ENCODE measurements at places on chromosomes 4 and X.

- DNase-seq = no peak
These were observed 37.3 kb downstream of the WDR1 start for GRCh38 chr4:10079256-10079655.

- DNase-seq = no peak
These were observed 540.8 kb downstream of the ADGRL3 start for GRCh38 chr4:61740886-61741285.

GRCh38 chrX:73401591-73402266, 45.1 kb upstream of the CDX4 start:
- DNase-seq = no peak

DNA sequence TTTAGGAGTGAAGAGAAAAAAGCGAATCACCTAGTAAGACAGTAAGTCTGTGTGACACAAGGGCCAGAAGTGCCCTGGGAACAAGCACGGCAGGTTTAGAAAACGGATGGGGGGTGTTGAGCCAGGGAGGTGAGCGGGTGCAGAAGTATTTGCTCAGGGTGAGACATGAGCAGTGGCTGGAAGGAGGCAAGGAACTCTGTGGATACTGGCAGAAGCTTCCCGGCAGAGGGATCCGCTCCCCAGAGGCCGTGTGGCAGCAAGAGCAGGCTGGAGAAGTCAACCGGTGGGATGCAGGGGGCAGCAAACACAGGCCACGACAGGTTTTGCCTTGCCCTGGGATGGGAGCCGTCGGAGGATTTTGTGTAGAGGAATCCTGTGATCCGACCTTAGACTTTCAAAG, 2.3 kb upstream of the UVSSA start:
- no peak for DNase-seq

GRCh38 chrX:40468033-40468846, 112.5 kb upstream of the ATP6AP2 start:
- peak; percentile 47 for DNase-seq

DNA sequence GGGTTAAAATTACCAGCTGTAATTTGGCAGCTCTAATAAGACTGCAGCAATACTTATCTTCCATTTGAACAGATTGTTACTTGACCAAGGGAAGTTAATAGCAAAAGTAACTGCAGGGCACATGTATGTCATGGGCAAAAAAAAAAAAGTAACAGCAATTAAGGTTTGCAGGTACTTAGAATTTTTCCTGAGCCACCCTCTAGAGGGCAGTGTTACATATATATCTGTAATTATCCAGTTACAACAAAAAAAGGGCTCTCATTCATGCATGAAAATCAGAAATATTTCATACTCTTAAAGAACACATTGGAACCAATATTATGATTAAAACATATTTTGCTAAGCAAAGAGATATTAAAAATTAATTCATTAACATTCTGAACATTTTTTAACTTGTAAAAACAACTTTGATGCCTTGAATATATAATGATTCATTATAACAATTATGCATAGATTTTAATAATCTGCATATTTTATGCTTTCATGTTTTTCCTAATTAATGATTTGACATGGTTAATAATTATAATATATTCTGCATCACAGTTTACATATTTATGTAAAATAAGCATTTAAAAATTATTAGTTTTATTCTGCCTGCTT, 25.1 kb downstream of the XIAP start:
- DNase-seq = no peak

- no peak for DNase-seq
These were observed 252.3 kb downstream of the ARHGAP10 start for GRCh38 chr4:147984065-147984777.

DNA sequence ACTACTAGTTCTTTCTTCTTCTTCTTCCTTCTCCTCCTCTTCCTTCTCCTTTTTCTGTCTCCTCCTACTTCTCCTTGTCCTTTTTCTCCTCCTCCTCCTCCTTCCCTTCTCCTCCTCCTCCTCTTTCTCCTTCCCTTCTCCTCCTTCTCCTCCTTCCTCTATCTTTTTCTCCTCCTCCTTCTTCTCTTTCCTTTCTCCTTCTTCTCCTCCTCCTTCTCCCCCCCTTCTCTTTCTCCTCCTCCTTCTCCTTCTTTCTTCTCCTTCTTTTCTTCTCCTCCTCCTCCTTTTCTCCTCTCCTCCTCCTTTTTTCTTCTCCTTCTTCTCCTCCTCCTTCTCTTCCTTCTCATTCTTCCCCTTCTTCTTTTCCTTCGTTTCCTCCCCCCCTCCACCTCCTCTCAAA, 21.8 kb upstream of the NAP1L5 start:
- no peak for DNase-seq

DNA sequence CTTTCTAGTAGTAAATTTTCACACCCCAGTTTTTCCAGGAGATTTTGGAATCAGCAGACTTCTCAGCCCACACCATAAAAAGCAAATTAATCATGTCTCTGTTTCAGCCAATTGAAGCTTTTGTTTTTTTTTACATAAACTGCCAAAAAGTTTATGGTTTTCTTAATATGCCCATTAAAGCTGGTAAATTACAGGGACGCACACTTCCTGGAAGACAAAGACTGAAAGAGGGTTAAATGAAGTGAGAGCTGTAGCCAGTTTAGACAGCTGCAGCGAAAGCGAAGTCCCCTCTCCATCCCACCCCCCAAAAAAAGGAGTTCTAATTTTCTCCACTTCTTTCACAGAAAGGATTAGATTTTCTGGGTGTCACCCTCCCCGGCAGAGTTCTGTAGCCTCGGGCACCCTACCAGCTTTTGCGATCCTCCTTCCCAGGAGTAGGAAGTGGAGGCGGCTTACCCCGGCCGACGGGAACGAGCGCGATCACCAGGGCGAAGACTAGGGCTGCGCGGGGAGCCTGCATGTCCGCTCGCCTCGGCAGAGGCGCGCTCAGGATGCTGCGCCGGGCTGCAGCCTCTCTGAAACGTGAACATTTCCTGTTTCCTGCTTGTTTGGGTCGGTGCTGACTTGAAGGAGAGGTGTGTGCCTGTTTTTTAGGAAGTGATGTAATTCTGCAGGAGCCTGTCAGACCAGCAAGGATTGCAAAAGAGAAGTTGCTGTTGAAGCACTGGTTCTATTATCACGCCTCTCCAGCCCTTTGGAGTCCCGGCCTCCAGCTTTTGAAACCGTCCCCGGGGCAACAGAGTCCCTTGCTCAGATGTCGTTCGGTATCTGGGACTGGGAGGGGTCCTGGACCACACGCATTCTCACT, at the start of gene TMEM154:
TSS of gene TMEM154 (minus strand) at position 584 of the 868 bp plus-strand sequence. CDS start at position 520, 64 bp downstream.
- no peak for DNase-seq

- DNase-seq = no peak
These were observed 281.4 kb downstream of the LDB2 start for GRCh38 chr4:16617011-16617410.

DNA sequence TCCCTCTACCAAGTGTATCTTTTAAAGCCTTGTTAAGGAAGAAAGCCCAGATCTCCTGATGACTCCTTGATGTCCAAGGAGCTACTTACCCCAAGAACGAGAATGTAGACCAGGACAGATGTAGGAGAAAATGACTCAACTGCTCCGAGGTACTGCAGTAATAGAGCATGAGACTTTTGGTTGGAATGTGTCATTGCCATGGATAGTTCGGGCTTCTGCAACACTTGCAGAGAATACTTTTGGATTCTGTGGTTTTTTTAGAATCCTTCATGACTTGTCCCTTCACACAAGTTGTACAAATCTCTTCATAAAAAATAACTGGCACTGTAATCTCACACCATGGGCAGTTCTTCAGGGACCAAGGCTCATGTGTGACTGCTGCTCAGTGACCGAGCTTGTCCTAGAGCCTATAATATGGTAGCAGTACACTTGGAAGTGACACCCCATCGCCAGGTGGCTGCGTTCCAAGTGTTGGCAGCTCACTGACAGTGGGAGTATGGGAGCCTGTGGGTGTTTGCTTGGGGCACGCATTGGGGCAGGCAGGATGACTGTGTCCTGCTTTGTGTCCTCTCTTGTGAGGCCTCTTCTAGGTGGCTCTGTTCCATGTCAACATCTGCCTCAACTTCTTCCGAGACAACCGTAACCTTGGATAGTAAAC, 87.9 kb upstream of the WDR1 start:
- no peak for DNase-seq

- DNase-seq = no peak
These were observed 26.2 kb downstream of the LIN54 start for GRCh38 chr4:82984459-82984858.

- DNase-seq = no peak
These were observed 76.7 kb downstream of the SCD5 start for GRCh38 chr4:82721819-82722423.

DNA sequence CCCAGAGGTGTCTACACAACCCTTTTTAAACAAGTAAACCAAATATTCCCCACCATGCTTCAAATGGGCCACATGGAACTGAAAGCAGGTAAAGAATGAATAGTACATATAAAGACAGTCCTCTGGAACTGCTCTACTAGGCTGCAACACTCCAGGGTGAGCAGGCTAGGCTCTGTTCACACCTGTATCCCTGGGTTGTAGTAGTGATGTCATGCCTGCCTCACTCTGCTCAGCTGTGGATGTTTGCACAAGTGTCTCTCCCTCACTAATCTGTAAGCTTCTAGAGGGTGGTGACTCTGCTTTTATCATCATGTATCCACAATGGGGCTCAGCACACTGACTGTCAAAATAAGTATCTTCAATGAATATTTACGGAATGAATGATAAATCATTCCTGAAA, 20.4 kb downstream of the LEF1 start:
- no peak for DNase-seq

- no peak for DNase-seq
These were observed 20.4 kb upstream of the BRS3 start for GRCh38 chrX:136467303-136467702.

DNA sequence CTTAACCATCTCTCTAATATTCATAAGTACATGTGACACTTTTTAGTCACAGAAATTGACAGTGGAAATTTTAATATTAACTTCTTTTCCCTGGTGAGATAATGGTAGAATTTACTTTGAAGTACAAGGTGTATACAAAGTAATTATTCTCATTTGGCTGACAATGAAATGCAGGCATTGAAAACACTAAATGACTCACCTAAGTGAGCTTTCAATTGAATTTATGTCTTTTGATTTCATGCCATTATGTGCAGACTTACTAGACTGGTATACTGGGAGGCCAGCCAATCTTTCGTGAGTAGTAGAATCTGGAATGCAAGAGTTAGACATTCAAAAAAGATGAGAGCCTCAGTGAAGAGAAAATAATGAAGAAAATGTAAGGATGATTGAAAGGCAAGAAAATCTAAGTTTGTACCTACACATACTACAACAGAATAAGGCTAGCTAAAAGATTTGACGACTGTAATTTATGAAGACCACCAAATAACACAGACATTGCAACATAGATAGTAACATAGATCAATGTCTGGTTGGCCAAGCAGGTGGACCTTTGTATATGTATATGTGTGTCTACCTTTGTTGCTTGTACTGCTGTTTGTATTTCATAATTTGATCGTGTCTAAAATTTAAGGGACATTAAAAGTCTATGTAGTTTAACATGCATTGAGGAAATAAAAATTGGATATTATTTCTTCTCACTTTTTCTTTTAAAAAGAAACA, 459.7 kb downstream of the IL15 start:
- no peak for DNase-seq

- no peak for DNase-seq
These were observed 1.8 kb downstream of the TAB3 start for GRCh38 chrX:30887288-30887687.

DNA sequence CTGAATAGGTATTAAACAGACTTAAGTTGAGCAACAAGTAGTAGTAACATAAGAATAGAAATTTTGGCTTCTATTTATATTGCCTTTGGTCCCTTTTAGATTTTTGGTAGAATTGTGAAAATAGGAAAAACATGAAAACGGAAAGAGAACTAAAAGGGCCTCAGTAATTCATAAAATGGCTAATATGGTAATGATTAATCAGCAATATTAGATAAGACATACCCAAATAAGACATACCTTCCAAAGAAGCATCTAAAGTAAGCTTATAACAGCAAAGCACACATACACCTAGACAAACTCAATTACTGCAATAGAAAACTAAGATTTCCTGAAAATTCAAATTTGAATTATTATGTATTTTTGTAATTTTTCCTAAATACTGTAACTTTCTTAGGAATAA, 46.4 kb downstream of the CHIC2 start:
- DNase-seq = no peak

- DNase-seq = peak; percentile 60
These were observed 32.3 kb downstream of the PRDM8 start for GRCh38 chr4:80229590-80229989.

- DNase-seq = no peak
These were observed 833.5 kb upstream of the GALNTL6 start for GRCh38 chr4:170979736-170980135.

DNA sequence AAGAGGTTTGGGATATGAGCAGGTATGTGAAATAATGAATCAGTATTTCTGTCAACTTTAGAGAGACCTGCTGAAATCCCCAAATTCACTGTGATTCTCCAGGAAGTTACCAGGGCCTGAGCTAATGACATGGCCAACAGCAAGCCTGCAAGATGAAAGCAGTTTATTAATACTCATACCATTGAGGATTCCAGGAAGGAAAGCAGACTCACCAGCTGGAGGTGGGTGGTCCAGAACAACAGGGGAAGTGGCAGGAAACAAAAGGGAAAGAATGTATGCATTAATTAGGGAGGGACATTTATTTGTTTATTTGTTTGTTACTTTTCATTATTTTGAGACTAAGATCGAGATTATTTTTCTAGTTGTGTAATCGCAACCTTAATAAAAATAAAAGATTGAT, 196.6 kb upstream of the AGA start:
- no peak for DNase-seq

DNA sequence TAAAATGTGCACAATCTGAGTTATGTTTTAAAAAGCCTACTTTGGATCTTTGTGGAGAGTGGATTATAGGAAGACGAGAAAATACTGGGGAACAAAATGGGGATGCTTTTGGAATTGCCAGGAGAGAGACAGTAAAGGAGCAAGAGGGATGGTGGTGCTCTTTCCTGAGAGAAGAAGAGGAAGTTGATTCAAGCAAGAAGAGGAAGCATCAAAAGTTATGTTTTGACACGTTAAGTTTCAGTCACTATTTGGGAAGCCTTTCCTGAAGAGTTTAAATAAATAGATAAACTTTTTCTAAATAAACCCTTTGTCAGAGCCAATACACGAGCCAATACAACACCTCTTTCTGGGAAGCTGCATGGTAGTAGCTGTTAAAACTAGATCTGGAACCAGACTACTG, 394.1 kb downstream of the GALNTL6 start:
- DNase-seq = no peak

GRCh38 chr4:109214622-109215301, 87.7 kb downstream of the COL25A1 start:
- no peak for DNase-seq

- no peak for DNase-seq
These were observed 480 bp upstream of the RADX start for GRCh38 chrX:106611317-106611678.

- DNase-seq = no peak
These were observed 41.6 kb downstream of the EVC start for GRCh38 chr4:5752376-5753184.

DNA sequence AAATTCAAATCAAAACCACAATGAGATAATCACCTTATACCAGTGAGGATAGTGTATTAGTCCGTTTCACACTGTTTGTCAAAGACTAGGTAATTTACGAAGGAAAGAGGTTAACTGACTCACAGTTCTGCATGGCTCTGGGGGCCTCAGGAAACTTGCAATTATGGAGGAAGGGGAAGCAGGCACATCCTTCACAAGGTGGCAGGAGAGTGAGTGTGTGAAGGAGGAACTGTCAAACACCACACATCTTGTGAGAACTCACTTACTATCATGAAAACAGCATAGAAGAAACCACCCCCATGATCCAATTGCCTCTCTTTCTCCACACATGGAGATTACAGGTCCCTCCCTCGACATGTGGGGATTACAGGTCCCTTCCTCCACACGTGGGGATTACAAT, 54.7 kb upstream of the TRPC5 start:
- DNase-seq = no peak
